ENCODE measurements at places on chromosomes 2 and 18.

DNA sequence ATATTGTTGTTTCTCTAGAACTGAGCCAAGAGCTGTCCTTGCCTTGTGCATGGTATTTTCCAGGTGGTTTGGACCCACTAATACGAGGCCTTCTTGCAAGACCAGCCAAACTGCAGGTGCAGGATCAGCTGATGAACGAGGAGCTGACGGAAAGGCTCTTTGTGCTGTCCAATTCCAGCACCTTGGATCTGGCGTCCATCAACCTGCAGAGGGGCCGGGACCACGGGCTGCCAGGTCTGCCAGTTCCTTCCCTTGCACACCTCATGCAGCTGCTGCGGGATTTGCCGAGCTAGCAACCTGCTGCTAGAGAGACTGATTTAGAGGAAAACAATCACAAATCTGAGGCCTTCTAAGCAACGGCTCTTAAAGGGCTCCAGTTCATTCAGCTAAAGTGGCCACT, 74.5 kb downstream of the TPO start:
- DNase-seq: no peak

DNA sequence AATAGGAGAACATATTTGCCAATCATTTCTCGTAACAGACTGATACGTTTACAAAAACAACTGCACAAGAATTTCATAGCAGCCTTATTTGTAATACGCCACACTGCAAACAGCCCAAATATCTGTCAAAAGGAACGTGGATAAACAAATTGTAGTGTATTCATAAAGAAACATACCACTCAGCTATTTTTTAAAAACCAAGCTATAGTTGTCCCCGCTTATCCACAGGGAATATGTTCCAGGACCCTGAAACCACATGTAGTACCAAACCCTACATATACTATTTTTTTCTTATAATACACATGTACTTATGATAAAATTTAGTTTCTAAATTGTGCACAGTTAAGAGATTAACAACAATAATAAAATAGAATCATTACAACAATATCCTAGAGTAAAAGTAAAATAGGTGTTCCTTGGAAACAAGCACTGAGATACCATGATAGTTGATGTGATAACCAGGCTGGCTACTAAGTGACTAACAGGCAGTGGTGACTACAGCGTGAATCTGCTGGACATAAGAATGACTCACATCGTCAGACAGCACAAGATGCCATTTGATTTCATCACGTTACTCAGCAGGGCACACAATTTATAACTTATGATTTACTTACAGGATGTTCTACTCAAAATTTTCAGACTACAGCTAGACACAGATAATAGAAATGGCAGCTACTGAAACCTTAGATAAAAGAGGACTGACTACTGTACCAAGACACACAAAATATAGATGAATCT, 367.4 kb downstream of the NCKAP5 start:
- no peak for DNase-seq

DNA sequence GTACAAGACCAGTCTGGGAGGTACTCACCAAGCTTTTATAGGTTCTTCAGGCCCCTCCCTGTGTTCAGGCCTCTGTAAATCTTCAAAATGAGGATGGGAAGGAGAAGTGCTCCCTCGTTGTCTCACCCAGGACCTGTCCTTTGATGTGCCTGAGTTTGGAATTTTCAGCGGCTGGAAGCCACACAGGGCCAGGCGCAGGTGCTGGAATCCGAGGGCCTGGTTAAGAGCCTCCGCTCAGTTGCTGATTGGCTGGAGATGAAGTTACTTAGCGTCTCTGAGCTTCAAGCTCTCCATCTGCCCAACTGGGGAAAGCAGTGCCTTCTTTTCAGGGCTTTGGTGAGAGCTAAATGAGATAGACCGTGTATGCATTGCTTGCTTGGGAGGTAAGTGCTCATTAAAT, 30.0 kb downstream of the HJURP start:
- DNase-seq: no peak

DNA sequence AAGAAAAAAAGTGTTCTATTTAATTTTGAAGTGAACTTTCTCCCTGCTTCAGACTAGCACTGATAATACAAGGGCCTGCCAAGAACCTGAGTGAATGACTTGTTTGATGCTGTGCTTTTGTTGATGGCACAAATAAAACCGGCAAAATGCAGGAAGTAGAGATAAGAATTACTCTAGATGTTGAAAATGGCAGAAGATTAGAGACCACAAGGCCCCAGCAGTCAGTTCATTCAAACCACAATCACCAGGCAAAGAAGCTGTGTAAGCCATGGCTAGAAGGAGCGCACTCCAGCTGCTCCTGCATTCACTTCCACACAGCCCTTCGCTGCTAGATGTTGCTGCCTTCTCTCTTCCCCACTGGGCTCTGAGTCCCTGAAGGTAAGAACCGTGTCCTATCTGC, 297.1 kb downstream of the AGPS start:
- DNase-seq: no peak

GRCh38 chr18:3914833-3915610, 465.1 kb downstream of the TGIF1 start:
- DNase-seq: no peak

Data from thyroid gland (tissue), 4 donors.